ENCODE measurements at places on chromosomes 4 and X. TPM values are rescaled to one million over a fixed set of nuclear protein-coding genes. Genes with fewer than 3 reads are reported as not detected.

PHEX gene
- total RNA-seq, result 2.4 TPM

CPZ gene
- not detected for total RNA-seq

DIPK2B gene
- not detected for total RNA-seq

SMIM31 gene
- not detected for total RNA-seq

MAGEA12 gene
- 115 TPM for total RNA-seq

RNF175 gene
- 1.1 TPM for total RNA-seq

Measured in A375 (cell line).